ENCODE measurements at places on chromosomes 7 and 10. TPM values are rescaled to one million over a fixed set of nuclear protein-coding genes. Genes with fewer than 3 reads are reported as not detected.

The MSMB gene
- not detected for total RNA-seq

The STEAP1B gene
- 35.9 TPM for total RNA-seq

The BLVRA gene
- 37.6 TPM for total RNA-seq

The ADAM12 gene
- 2.2 TPM for total RNA-seq

The CCDC146 gene
- total RNA-seq, result 0.91 TPM

The GRB10 gene
- total RNA-seq, result 23.5 TPM

The TMEM196 gene
- not detected for total RNA-seq

The ZNF735 gene
- not detected for total RNA-seq

The GRID2IP gene
- total RNA-seq, result not detected

All from A375 (cell line).